ENCODE measurements at places on chromosomes 3 and 15. TPM values are rescaled to one million over a fixed set of nuclear protein-coding genes. Genes with fewer than 3 reads are reported as not detected.
A peak's percentile ranks its signal among the peaks of the same experiment; 100 is the strongest.

GRCh38 chr15:79099692-79100091 lies 9.1 kb upstream of the RASGRF1 start:
- DNase-seq = no peak

DNA sequence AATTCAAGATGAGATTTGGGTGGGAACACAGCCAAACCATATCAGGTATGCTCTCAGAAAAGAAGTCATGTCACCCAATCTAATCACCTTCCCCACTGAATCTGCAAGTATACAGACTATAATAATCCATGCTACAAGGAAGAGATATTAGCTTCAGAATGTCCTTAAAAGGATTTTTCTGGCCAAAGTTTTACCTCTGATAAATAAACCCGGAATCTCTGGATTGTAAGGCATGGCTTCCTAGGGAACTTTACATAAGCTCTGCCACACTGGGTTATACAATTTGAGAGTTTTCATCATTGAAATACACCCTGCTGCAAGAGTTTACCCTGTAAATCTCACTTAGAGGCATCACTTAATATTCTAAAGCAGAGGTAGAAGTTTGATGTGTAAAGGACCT lies 330.5 kb upstream of the KCNMB2 start:
- DNase-seq = no peak

DNA sequence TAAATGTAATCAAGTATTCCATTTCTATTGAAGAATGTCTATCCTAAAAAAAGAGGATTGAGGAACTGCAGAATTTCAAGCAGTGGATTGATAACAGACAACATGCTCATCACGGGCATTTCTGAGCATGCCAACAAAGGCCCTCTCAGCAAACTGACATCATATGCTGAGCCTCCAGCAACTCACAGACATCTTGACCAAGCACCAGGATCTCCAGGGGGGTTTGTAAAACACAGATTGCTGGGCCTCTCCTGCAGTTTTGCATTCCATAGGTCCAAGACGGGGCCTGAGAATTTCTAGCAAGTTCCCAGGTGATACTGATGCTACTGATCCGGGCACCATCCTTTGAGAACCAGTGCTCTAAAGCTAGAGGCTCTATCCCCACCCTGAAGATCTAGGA lies 85.0 kb downstream of the FOXP1 start:
- DNase-seq = no peak

- DNase-seq = no peak
These were observed 142.3 kb upstream of the WNT5A start for GRCh38 chr3:55629432-55629831.

GRCh38 chr3:10457560-10457959 lies 47.8 kb downstream of the ATP2B2 start:
- no peak for DNase-seq

GRCh38 chr15:98085003-98085639 lies 124.6 kb downstream of the ARRDC4 start:
- peak; percentile 26 for DNase-seq

DNA sequence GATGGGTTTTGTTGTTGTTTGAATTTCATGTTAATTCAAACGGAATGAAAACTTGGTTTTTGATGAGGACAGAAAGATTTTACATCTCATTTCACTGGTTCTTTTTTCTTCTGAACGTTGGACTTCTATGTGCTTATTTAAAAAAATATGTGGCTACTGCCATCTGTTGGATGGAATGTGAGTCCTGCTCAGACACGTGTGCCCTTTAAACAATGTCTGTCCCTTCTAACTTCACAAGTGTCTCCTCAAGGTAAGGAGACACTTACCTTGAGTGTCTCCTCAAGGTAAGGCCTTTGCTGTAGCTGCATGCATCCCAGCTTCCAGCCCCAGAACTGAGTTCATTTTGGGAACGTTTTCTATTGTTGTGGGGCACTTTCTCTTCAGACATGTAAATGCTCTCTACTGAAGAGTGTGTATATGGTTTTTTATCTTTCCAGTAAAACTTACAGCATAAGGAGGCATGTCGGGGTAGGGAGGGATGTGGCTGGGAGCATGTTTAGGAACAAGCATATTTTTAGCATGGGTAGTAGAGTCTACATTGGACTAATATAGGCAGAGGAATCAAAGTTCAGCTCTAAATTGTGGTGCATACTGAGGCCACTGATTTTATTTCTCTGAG lies 63.1 kb upstream of the UBE3A start:
- no peak for DNase-seq

- no peak for DNase-seq
These were observed 151.6 kb downstream of the BBX start for GRCh38 chr3:107674371-107674770.

C2CD4B gene
- 9.2 TPM for total RNA-seq

DNA sequence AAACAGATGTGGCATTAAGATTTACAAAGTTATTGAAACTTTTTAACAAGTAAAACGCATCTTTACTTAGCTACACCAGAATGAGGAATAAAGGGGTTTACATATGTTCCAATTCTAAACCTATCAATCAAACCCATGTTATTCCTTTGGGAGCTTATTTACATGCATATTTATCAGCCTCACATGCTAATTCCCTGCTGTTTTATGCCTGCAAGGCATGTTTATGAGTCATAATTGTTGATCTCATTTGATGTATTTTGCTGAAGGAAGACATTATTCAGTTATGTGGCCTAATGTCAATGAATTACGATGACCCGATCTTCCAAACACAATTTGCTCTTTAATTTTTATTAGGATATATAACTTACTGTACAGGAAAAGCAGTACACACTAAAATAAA lies 272.9 kb downstream of the TBC1D5 start:
- DNase-seq = no peak

PLOD2 gene
- 312 TPM for total RNA-seq

BFSP2 gene
- total RNA-seq = not detected

DNA sequence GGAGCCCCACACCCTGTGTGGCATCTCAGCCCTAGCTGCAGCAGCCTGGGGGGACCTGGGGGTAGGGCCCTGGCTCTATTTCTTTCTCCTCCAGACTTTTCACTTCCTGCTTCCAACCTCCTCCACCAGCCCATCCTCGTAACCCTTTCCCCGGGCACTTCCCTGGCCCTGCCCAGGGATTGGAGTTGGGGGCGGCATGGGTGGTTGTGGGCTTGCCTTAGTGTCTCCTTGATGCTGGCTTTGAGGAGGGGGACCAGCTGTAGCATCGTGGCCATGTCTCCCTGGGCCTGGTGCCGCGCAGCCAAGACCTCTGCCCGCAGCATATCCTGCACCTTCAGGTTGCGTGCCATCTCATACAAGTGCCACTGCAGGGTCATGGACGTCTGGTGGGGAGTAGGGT lies 28.1 kb downstream of the CYP11A1 start:
- DNase-seq = no peak

ATP13A5 gene
- not detected for total RNA-seq

- no peak for DNase-seq
These were observed 136.5 kb downstream of the PLCH1 start for GRCh38 chr3:155608228-155608920.

DNA sequence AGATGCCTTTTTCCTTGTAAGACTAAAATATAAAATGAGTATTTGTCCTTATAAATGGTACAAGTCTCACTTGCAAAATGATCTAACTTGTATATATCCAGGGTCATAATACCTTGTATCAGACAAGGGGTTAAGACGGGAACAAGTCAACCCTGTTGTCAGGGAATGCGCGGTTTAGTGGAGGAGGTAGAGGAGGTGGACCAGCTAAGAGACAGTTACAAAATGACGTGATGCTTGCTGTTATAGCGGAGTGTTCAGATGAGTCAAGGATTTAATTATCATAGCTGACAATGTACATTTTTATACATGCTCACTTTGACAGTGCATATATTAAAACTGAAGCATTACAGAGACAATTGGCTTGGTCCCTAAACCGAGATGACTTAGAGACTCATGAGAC lies 26.8 kb upstream of the KLHL25 start:
- no peak for DNase-seq

DNA sequence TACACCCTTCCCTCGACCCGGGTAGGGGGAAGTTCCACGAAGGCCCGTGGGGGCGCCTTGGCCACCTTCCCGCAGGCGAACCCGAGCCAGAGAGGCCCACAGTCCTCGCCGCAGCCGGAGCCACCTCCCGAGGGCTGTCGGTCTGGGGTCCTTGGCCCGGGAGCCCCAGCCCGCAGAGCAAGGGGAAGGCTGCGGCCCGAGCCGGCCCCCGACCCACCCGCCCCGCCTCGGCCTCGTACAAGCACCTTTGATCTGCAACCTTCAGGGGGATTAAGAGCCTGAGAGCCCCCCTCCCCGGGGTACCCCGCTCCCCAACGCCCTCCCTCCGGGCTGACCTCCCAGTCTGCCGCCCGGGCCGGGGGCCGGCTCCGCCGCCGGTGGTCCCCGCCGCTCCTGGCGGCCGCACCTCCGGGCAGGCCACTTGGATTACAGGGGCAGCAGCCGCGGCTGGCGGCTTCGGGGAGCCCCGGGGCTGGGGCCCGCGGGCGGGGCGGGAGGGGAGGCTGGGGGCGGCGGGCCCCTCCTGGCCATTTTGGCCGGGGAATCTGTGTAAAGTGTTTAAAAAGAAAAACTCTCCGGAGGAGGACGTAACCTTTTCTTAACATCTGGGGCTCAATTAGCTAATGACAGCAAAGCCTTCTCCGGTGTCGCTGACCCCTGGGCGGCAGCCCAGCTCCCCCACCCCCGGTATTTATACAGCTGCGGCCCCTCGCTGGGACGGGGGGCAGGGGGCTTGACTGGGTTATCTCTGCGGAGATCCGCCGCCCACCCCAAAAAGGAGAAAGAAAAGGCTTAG lies 40.2 kb downstream of the EPHB3 start:
- no peak for DNase-seq

GRCh38 chr3:16326724-16327349 lies 61.8 kb downstream of the OXNAD1 start:
- DNase-seq = no peak

DNA sequence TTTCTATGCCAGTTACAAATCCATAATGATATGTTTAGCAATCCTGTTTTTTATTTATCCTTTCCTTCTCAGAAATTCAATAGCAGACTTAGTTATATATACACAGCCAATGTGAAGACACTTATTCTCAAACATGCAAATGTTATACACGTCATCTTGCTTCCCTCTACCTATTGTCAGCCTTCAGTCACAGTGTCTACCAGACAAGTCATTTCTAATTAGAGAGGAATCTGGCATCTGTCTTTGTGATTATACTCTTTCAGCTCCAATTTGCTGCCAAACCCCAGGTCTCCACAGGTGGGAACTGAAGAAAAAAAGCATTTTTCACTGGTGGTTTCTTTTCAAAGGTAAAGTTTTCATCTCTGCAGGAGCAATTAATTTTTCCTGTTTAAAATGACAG lies 793.1 kb downstream of the AGBL1 start:
- no peak for DNase-seq

ENTPD3 gene
- 0.07 TPM for total RNA-seq

GRCh38 chr15:43518197-43518761 lies 871 bp downstream of the MAP1A start:
- DNase-seq = no peak

- DNase-seq = no peak
These were observed 342.3 kb downstream of the LRRC3B start for GRCh38 chr3:26964836-26965235.

GOLGA8Q gene
- 0.59 TPM for total RNA-seq

DNA sequence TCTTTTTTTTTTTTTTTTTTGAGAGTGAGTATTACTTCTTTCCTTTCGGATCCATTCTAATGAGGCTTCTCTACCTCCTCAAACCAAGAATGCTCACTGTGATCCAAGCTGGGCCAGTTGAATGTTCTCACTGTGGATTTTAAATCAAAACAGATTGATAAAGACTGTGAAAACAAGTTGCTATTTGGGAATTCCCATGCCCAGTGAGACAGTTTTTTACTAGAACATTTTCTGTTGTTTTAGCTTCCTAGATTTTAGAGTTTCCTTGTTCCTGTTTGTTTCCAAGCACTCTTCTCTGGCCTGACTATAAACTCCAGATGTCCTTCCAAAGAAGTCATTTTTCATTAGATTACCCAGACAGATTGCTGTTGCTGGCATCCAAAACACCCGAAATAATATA lies 60.1 kb upstream of the GALNT15 start:
- DNase-seq = no peak

GRCh38 chr15:50675535-50676144 lies 11.0 kb downstream of the TRPM7 start:
- no peak for DNase-seq

CHCHD6 gene
- 9.3 TPM for total RNA-seq

GRCh38 chr3:119195911-119196310 lies 22.5 kb downstream of the UPK1B start:
- no peak for DNase-seq

GRCh38 chr15:66780172-66780972 lies 78.3 kb downstream of the SMAD6 start:
- no peak for DNase-seq

DNA sequence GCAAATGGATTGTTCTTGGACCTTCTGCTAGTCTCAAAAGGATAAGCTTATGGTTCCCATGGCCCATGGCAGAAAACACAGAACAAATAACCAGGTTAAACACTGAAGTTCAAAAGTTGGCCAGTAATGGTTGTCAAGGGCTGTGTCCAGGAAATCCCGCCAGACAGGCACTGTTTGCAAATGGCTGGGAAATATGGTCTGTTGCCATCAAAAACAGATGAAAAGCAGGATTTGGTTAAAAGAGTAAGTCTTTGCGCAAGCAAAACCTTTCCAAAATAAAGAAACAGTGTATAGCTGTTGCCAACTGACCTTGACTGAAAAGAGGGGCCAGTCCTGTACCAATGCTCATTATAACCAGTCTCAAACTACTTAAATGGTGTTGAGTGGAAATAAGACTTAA lies 58.6 kb downstream of the WWTR1 start:
- DNase-seq = no peak

DNA sequence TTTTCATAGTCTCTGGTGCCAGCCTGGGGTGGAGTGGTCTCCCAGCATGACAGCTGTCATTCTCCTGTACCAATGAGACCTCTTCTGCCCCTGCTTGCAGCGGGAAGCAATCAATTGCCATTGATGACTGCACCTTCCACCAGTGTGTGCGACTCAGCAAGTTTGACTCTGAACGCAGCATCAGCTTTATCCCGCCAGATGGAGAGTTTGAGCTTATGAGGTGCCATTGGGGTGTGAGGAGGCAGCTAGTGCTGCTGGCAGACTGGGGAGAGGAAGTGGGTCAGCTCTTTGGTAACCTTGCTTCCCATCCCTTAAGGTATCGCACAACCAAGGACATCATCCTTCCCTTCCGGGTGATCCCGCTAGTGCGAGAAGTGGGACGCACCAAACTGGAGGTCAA lies 4.4 kb upstream of the ABCF3 start:
- DNase-seq = no peak

DNA sequence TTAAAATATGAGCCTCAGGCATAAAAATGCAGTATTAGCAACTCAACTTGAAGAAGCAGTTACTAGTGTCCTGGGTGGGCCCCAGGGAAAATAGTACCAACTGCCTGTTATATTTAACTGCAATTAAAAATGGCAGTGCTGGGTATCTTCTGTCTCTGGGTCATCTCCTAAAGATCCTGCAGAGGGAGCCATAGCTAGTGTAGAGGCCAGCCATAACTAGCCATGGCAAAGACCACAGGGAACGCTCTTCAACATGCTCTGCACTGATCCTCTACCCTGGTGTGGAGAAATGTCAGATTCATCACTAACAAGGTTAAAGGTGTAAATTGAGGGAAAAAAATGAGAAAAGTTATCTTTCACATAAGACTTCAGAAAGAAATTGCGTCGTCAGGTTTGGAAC lies 181.3 kb downstream of the SNRPN start:
- DNase-seq = no peak

USP13 gene
- total RNA-seq = 13.8 TPM

- DNase-seq = no peak
These were observed 58.7 kb upstream of the ADAMTSL3 start for GRCh38 chr15:83595191-83595590.

FOXB1 gene
- total RNA-seq = not detected

Measured in pulmonary artery endothelial cell (primary cell).